Activated CD4-positive, alpha-beta T cell treated with anti-CD3 and anti-CD28 coated beads for 4 hours (primary cell): ENCODE measurements at places on chromosomes 4 and X.

DNA sequence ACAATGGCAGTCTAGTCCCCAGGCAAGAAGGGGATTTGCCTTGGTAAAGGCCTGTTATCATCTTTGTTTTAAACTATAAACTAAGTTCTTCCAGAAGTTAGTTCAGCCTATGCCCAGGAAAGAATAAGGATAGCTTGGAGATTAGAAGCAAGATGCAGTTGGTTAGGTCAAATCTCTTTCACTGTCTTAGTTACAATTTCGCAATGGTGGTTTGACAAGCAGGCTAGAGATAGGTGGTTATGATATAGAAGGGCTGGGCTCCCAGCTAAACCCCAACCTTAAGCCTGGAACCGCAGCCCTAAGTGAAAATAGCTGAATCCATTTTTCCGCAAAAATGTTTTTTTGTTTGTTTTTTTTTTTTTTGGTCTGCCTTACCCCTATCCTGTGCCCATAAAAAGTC is 41.8 kb upstream of the NEIL3 start:
- DNase-seq, result no peak

- DNase-seq, result no peak
Observed at GRCh38 chr4:73707918-73708577, 32.3 kb upstream of the CXCL8 start.

DNA sequence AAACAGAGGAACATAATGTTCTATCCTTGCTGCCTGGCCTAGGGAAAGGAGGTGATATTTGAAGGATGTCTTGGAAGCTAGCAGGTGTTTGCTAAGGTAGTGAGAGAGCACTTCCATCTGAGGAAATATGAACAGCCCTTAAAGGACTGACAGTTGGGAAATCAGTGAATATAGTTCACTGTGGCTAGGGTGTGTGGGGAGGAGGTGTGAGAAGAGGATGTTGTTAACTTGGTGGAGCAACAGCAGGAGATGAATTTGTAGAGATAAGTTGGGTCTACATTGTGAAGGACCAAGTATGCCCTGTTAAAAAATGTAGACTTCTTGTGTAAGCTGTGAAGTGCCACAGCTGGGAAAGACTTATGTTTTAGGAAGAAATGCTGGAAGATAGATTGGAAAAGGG is 25.5 kb downstream of the TBC1D19 start:
- DNase-seq, result no peak

- DNase-seq, result peak; percentile 21
Observed at GRCh38 chrX:136694431-136695087, 46.6 kb downstream of the CD40LG start.

- no peak for DNase-seq
Observed at GRCh38 chr4:73021634-73022033, 47.9 kb downstream of the COX18 start.

- DNase-seq, result no peak
Observed at GRCh38 chrX:115957862-115958490, 212.6 kb upstream of the AGTR2 start.

GRCh38 chrX:41412261-41413081 is 34.7 kb upstream of the NYX start:
- DNase-seq, result no peak

- DNase-seq, result no peak
Observed at GRCh38 chr4:158809611-158810486, 41.0 kb downstream of the FNIP2 start.

- peak; percentile 21 for DNase-seq
Observed at GRCh38 chrX:80808881-80809411, 731 bp downstream of the BRWD3 start.

- no peak for DNase-seq
Observed at GRCh38 chr4:123573866-123574508, 177.4 kb downstream of the SPRY1 start.

DNA sequence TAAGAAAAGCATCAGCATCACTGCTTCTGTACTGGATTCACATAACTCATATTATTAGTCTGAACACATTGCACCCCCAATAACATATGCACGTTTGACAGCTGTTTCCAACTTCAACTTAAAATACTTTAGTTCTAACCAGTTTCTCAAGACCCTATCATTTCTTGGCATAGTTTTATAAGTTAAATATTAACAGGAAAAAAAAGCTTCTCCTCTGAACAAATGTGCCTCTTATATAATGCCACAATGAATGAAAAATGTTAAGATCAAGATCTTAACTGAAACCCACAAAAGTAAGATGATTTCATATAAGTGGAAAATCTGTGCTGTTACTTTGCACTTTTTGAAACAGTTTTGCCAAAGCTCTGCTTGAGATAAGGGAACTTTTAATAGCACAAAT is 652.8 kb upstream of the FAM241A start:
- DNase-seq, result no peak

- peak; percentile 4 for DNase-seq
Observed at GRCh38 chr4:95181243-95181995, 367.4 kb downstream of the UNC5C start.

DNA sequence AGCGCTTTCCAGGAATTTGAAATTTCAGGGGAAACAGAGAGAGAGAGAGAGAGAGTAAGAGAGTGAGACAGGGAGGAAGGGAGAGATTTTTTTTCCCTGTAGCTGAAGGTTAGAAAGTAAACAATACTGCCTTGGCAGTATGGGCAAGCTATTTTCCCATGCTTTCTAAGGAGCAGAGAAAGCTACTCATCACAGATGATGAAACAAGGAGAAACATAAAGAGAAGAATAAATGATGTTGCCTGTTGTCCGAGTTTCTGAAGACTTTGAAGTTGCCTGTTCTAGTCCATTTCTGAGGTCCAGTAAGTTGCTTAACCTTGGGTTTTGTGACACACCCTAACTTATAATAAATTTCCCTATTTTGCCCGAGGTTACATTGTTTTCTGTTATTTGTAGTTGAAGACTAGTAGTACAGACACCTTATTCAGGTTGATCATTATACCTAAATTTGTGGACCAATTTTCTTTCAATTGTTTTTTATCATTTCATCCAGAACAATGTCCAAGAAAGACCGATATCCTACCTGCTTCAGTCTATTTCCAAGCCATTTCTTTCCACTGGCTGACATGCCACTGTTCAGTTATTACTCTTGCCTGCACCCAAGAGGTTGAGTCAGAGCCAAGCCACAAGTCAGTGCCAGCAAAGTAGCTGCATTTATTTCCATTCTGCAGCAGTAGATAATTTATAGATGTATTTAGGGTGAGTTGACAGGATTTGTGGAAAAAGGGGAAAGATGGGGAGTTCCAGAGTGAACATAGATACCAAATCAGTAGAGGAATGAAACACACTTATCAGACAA is 49.7 kb upstream of the SLC16A2 start:
- DNase-seq, result no peak

GRCh38 chr4:149949381-149949780 is 128.9 kb upstream of the DCLK2 start:
- DNase-seq, result no peak

GRCh38 chr4:101262683-101263082 is 84.6 kb downstream of the PPP3CA start:
- DNase-seq, result no peak

GRCh38 chrX:13179100-13179499 is 134.7 kb upstream of the FAM9C start:
- no peak for DNase-seq

GRCh38 chrX:130778773-130779172 is 124.2 kb downstream of the ENOX2 start:
- no peak for DNase-seq

GRCh38 chr4:118082182-118082581 is 47.9 kb downstream of the NDST3 start:
- DNase-seq, result no peak

DNA sequence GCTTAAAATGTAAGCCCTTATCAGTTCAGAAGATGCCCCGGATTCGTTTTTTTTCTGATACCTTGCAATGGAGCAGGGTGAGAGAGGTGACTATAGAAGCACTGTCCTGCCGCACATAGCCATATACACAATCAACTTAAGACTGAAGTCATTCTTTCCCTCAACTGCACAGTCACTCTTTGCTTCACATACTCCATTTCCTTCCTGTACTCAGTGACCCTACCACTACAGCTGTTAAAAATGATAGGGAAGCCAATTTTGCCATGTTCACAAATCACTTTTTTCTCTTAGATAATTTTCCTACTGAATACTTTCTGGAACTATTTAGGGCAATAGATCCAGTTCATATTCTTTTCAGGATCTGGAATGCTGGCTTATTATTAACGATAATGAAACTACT is 300.0 kb downstream of the ANK2 start:
- no peak for DNase-seq

DNA sequence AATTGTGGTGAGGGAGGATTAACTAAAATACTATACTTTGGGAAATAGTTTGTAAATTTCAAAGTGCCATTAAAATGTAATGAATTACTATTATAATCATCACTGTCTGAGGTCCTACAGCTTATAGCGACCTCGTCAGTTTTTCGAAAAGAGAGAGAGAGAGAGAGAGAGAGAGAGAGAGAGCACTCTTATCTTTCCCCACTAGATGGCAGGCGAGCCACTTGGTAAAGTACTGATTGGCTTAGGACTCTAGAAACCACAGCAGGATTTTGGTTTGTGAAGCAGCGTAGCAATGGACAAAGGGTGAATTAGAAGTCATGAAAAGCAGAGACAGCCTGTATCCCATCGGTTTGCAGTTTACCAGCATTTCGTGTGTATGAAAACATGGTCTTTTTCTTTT is 52.5 kb downstream of the LINC00632 start:
- no peak for DNase-seq

DNA sequence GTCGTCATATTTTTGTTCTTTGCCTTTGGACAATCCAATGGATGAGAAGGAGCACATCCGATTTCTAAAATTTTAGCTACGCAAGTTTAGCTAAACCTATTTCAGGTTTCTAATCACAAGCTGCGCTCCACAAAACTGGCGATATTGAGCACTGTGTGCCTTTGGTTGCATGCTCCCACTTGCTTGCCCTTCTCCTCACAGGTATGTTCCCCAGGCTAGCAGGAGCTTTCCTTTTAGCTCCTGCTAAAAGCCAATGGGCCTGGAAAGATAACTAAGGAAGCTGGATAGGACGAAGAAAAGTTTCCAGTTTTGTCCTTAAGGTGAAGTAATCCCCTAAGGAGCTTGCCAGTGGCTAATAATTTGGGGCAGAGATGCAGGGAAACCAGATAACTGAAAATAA is 975.2 kb downstream of the FSTL5 start:
- no peak for DNase-seq

GRCh38 chrX:68853665-68854251 is 24.9 kb downstream of the EFNB1 start:
- no peak for DNase-seq

GRCh38 chrX:46580613-46581012 is 7.0 kb downstream of the CHST7 start:
- DNase-seq, result no peak

DNA sequence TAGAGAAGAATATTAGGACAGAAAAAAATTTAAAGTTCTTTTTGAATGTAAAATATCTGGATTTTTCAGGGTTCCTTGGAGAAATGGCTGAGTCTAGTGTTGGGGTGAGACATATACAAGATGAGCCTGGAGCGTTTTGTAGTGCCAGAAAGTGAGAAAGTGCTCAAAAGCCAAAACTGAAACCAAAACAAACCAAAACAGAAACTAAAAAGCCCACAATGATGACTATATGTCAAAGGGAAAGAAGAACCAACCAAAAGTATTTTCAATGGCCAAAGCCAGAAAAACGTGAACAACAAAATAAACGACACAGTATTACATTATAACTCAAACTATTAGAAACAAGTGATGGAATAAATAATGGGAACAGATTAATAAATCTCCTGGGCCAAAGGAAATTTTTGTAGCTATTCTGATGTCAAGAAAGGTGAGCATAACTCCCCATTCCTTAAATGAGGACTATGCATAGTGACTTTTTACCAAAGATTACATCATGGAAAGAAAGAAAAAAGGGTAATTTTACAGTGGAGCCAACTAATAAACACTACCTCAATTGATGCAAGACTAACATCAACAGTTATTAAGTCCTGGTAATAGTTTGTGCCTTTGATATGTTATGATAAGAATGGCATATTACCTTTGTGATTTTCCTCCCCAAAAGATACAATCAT is 1137.6 kb downstream of the C4orf33 start:
- DNase-seq, result no peak

- no peak for DNase-seq
Observed at GRCh38 chr4:127249767-127250108, 383.0 kb upstream of the INTU start.

DNA sequence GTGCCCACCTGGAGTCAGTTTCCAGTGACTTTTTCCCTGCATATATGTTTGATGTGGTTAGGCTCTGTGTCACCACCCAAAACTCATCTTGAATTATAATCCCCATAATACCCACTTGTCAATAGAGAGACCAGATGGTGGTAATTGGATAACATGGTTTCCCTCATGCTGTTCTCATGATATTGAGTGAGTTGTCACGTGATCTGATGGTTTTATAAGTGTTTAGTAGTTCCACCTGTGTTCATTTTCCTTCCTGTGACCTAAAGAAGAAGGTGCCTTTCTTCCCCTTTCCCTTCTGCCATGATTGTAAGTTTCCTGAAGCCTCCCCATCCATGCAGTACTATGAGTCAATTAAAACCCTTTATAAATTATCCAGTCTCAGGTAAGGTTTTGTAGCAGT is 740.9 kb downstream of the ARAP2 start:
- no peak for DNase-seq

- DNase-seq, result no peak
Observed at GRCh38 chrX:13903405-13903804, 86.5 kb upstream of the GPM6B start.

GRCh38 chr4:30719454-30720020 is 632 bp upstream of the PCDH7 start:
- DNase-seq, result no peak

DNA sequence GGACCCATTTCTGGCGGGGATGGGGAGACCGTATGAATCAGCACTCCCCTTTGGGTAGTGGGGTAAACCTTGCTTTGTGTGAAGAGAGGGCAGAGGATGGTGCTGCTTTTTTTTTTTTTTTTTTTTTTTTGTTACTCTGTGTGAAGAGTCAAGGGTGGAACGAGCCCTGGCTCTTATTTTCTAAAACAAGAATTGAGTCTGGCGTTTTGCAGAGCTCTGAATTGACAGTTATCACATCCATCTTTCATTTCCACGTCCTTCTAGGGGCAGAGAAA is 1.2 kb downstream of the SLAIN2 start:
- DNase-seq, result no peak
